ENCODE measurements at places on chromosomes 2 and 18.

GRCh38 chr2:53941749-53942148, 29.0 kb downstream of the PSME4 start:
- no peak for DNase-seq

- no peak for DNase-seq
These were observed 211.6 kb downstream of the TRIB2 start for GRCh38 chr2:12928197-12928774.

DNA sequence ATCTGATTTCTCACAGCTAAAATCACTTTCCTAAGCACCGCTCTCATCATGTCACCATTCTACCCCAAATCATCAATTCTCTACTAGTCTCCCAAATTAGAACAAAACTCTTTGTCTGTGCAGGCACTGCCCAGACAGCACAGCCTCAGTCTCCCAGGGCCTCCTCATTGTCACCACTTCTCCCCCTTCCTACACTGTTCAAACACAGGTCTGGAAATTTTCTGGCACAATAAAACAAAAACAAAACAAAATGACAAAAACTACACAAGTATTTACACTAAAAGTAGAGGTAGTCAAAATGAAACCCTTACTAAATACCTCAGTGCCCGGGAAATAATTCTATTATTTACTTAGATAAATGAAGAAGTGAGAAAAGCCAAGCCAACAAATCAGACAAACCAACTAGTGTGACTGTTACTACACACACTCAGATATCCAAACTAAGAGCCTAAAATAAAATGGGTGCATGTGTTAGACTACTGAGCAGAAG, 156.2 kb upstream of the DNMT3A start:
- no peak for DNase-seq

DNA sequence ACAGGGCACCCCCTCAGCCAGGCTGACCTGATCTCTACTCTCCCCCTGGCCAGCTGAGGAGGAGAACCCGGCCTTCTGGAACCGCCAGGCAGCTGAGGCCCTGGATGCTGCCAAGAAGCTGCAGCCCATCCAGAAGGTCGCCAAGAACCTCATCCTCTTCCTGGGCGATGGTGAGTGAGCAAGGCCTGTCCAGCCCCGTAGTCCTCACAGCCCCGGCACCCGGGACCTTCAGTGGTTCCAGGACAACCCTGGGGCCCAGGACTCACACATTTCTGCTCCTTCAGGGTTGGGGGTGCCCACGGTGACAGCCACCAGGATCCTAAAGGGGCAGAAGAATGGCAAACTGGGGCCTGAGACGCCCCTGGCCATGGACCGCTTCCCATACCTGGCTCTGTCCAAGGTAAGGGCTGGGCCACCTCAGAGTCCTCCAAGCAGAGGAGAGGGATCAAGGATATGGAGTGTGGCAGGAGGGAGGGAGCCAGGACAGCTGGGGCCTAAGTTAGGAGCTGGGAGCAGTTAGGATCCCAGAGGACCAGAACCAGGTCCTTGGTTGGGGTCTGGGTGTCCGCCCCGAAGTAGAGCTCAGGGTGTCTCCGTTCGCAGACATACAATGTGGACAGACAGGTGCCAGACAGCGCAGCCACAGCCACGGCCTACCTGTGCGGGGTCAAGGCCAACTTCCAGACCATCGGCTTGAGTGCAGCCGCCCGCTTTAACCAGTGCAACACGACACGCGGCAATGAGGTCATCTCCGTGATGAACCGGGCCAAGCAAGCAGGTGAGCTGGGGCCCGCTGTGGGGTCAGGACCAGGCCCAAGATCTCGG, 555 bp downstream of the ALPI start:
- DNase-seq = no peak

DNA sequence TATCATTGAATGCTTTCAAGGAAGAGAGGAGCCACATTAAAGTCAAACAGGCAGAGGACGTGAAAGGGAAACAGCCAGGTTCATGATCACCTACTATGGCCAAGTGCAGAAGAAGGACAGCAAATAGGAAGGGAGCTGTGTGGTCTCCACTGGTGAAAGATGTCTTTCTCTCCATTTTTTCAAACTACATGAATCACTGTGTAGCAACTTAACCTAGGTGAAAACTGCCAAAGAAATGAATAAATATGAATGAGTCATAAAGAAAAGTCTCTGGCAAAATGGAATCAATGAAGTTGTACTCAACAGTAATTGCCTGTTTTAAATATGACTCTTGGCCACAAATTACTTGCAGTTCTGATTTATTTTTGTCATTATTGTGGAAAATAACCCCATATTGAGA, 452.6 kb upstream of the PKDCC start:
- DNase-seq = no peak

DNA sequence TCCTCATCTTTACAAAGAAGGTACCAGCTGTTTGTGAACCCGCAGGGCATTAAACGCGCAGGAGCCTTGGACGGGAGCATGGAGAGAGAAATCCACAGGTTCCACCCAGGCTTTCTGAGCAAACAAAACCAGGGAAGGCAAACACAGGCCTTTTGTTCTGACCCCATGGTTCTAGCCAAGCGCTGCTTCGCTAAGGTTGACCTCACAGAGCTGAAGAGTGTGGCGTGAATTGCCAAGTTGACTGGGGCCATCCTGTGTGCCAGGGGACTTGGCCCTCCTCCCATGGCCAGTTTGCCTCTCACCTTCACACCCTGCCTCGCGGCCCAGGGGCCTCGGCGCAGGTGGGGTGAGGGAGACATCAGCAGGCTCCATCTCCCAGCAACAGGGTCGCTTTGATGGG, 74.1 kb downstream of the VAPA start:
- DNase-seq = no peak

GRCh38 chr2:207352978-207353671, 176.6 kb upstream of the CREB1 start:
- DNase-seq = no peak

DNA sequence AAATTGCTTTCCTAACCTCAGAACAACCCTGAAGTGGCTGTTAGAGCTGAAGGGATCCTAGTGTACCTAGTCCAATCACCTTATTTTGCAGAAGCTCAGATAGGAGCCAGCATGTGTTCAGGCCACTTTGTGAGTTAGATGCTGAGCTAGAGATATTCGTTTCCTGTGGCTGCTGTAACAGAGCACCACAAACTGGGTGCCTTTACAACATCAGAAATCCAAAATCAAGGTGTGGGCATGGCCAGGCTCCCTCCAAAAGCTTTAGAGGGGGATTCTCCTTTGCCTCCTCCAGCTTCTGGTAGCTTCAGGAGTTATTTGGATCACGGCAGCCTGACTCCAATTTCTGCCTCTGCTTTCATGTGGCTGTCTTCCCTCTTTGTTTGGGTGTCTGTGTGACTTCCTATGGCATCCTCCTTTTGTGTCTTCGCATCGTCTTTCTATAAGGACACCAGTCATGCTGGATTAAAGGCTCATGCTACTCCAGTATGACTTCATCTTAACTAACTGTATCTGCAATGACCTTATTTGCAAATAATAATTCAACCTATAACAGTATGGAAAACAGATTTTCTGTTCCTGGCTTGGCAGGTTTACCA, 86.3 kb upstream of the TGFA start:
- no peak for DNase-seq

GRCh38 chr18:51621113-51621863, 423.8 kb upstream of the MEX3C start:
- DNase-seq = no peak

DNA sequence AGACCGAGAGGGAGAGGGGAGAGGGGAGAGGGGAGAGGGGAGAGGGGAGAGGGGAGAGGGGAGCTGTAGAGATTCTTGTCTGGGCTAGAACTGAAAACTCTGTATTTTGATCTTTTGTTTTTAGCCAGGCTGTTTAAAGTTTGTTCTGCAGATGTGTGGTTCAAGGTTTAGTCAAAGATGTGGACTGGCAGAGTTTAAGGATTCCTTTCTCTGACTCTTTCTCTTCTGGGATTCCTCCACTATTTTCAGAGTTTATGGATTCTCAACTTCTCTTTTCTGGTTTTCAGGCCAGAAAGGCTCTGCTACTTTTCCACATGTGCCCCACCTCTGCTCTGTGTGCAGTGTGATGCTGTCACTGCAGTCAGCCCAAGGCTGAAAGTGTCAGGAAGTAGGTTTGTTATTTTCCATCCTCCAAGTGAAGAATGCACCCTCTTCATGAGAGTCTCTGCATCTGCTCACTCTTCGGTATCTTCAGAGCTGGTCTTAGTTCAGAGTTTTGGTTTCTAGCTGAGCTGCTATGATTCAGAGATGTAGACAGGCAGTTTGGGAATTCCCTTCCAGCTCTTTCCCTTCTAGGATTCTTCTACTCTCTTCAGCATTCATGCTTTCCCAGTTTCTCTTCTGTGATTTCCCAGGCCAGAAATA, 130.9 kb upstream of the SMAD7 start:
- DNase-seq = no peak

GRCh38 chr2:237923481-237924163, 43.2 kb upstream of the UBE2F start:
- DNase-seq = peak; percentile 82

- DNase-seq = peak; percentile 51
These were observed 21.0 kb downstream of the INPP4A start for GRCh38 chr2:98465456-98466226.

DNA sequence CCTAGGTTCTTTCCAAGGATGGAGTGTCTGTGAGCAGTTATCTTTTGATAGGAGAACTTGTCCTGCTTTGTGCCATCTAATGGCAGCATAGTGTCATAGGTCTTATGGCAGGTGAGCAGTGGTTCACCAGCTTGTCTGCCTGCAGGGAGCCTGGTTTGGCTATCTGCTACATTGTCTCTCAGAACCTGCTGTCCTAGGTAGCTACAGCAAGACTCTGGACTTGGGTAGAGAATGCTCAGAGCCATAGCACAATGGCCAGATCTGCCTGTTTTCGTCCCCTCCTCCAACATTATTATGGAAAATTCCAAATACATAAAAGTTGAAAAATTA, 28.3 kb downstream of the AGFG1 start:
- no peak for DNase-seq

DNA sequence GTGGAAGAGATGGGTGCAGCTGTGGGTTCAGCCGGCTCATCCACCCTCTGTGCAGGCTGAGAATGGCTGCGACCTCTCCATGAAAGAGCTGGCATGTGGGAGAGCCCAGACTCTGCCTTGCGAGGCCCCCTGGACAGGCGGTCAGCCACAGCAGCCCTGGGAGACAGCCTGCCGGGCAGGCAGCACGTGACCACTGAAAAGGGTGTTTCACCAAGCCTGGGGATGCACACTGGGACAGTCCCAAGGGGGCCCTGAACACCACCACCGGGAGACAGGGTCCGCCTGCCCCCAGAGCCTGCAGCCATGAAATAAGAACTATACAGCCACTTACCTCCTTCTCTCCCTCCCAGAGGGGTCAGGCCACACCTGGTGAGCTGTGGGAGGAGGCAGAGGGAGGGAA, 11.5 kb downstream of the RFX8 start:
- no peak for DNase-seq

DNA sequence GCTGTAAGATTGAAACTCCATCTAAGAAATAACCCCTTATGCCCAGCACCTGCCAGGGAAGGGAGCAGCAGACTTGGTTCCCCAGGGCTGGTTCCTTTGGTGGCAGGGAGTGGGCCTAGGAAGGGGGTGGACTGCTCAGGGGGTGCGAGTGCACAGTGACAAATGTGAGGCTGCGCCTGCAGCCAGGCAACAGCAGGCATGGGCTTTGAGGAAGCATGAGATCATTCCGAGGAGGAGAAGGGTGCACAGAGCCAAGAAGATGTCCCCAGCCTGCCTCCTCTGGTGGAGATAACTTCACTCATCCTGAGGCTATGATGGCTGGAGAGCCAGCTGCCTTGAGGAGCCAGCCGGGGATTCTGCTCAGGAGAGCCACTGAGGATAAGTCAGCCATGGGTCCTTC, 158.0 kb downstream of the CAPN13 start:
- DNase-seq = no peak

DNA sequence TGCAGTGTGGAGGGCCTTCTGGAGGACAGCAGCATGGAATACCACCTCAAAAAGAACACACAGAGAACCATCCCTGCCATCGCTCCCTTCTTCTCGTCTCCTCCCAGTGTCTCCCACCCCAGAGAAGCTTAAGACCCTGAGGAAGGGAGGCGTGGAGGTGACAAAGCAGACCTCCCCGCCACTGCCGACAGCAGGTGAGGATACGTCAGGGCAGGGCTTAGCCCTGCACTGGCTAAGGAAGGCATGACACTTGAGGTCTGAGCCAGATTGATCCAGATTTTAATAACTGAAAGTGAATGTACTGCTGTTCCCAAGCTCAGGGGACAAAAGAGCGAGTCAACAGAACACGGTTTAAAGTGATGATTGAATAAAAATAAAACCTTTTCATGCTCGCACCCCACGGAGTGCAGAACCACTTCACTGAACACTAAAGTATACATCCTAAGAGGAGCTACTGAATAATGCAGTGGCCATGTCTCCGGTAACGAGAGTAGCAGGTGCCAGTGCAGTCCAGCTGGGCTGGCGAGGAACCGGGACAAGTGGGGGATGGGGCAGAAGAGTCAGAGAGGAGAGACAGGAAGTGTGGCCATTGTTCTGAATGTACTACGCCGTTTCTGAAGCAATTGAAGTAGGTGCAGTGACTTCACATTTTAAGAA, 391.0 kb downstream of the CDH2 start:
- DNase-seq = no peak

- no peak for DNase-seq
These were observed 117.8 kb upstream of the FZD5 start for GRCh38 chr2:207887500-207887899.

- no peak for DNase-seq
These were observed 7.3 kb upstream of the CHN1 start for GRCh38 chr2:175012516-175012915.

- DNase-seq = no peak
These were observed 642.3 kb upstream of the SYT4 start for GRCh38 chr18:43919551-43919950.

GRCh38 chr2:120373424-120373823, 27.5 kb downstream of the INHBB start:
- DNase-seq = no peak

- no peak for DNase-seq
These were observed 446.6 kb downstream of the IRS1 start for GRCh38 chr2:226352941-226353560.

Data from stimulated activated CD4-positive, alpha-beta T cell treated with anti-CD3 and anti-CD28 coated beads, Interleukin-1b, Interleukin-23, amount 100 ng/mL, for 4 hours (primary cell).